ENCODE measurements at places on chromosomes 11 and 22.

DNA sequence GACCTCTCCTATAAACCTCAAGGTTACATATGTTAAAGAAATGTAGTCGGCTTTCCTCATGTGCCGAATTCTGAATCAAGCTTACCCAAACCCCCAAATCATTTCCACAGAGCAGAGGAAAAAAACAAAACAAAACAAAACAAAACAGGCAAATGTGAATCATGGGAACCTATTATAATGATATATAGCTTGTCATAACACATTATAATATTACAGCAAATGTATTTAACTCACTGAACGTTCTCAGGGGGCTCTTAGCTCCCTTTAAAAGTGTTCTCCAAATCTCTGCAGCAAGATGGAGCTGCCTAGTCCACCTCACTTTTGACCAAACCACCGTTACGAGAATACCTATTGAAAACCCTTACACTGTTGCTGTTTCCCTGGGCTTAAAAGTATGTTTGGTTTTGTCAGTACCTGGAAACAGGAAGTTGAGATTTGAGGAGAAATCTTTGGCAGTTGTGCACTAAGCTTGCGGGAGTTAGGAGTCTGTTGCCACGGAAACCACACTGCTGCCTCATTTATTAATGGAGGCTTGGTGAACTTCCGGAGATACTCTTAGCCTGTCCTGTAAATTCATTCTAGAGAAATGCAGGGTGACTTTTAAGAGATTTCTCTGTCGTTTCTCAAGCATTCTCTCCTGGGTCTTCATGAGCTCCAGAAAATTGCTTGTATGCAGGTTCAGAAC lies 167.0 kb upstream of the RASSF10 start:
- DNase-seq: peak; percentile 86

GRCh38 chr11:111245425-111245824 lies at the start of gene POU2AF2:
POU2AF2 (plus strand) TSS chr11:111245725; CDS start chr11:111245854, 129 bp downstream.
- no peak for DNase-seq

GRCh38 chr11:64036087-64037026 lies 626 bp downstream of the FLRT1 start:
- no peak for DNase-seq

- DNase-seq: no peak
Observed at GRCh38 chr11:132429685-132430084, 1059.3 kb downstream of the NTM start.

- no peak for DNase-seq
Observed at GRCh38 chr11:9605742-9606141, 32.3 kb downstream of the WEE1 start.

DNA sequence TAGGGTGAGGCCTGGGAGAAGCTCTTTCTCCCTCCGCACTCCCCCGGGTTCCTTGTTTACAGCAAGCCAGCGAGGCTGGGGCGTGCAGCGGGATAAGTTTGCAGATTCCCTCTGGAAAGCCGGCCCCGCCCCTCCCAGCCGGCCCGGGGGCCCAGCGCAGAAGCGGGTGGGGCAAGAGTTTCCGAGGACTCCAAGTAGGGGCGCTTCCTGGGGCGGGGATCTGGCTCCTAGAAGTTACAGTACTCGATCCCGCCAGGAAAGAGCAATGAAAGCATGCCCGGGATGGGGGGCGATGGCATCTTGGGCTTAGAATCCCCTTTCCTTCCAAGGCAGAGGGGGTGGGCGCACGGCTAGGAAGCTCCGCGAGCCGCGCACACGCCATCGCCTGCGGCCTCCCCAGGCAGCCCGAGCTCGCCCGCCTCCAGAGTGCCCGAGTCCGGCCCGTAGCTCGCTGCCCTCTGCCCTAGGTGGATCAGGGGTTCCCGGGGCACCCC lies 385 bp downstream of the TST start:
- no peak for DNase-seq

DNA sequence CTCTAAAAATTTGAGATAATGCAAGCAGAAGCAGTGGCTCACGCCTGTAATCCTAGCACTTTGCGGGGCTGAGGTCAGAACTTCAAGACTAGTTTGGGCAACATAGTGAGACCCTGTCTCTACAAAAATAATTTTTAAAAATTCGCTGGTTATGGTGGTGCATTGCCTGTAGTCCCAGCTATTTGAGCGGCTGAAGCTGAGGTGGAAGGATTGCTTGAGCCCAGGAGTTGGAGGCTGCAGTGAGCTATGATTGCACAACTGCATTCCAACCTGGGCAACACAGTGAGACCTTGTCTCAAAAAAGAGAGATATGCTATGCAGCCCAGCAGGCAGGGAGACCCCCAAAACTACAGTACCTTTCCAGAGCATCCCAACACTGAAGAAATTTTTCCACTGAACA lies 2.3 kb downstream of the CTSC start:
- no peak for DNase-seq

DNA sequence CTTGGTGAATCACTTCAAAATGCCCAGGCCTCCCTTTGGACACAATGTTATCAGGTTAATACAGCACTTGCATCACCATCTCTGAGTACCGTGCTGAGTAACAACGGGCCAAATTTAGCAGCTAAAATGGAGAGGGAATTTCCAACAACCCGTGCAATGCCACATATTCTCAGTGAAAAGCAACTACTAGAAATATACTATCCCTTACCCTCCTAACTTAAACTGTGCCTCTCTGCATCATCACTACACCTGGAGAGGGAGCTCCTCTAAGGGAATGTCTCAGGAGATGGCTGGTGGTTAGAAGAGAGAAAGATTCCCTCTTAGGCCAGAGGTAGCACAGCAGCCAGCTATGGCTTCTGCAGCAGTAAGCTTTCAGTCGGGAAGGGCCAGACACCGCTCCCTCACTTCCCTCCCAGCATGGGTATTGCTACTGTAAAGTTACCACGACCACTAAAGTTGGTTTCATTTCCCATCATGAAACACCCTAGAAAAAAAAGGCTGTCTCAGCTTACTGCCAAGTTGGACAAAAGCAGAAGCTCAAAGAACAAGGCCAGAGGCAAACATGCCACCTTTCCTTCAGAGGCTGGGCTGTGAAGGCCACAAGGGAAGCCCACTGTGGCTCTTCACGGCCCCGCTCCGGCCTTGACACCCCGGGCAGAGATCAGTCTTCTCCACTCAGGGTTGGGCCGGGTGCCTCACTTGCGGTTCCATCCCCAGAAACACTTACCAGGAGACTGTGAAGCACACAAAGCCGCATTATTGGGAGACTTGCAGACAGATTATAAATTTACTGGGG lies 3.9 kb downstream of the MAML2 start:
- no peak for DNase-seq

DNA sequence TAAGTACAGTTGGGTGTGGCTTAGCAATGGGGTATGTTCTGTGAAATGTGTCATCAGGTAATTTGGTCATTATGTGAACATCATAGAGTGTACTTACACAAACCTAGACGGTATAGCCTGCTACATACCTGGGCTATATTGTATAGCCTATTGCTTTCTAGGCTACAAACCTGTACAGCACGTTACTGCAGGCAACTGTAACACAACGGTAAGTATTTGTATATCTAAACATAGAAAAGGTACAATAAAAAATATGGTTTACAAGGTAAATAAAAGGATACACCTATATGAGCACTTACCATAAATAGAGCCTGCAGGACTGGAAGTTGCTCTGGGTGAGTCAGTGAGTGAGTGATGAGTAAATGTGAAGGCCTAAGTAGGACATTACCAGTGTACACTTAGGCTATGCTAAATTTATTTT lies 73.1 kb upstream of the GDPD4 start:
- no peak for DNase-seq

DNA sequence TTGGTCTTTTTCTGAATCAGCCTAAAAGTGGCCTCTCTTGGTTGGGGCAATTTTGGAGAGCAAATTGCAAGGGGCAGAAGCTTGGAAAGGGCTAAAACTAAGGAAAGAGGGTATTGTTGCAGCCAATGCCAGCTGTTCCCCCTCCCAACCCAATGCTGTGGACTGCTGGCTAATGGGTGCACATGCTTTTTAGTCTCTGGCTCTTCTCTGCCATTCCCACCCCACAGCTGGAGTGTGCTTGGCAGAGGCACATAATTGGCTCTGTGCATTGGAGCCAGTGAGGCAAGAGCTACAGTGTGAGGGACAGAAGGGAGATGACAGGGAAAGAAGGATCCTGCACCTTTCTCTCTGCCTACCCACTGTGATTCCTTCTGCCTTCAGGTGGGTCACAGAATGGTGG lies 140.0 kb downstream of the NECTIN1 start:
- no peak for DNase-seq

Data from renal pelvis (tissue), 12 donors.